ENCODE measurements at places on chromosomes 1 and 21. TPM values are rescaled to one million over a fixed set of nuclear protein-coding genes. Genes with fewer than 3 reads are reported as not detected.

The BSND gene
- not detected for polyA plus RNA-seq

The VHLL gene
- polyA plus RNA-seq, result not detected

The C1orf105 gene
- 1.8 TPM for polyA plus RNA-seq

The NDUFS2 gene
- 189 TPM for polyA plus RNA-seq

The FOXD3 gene
- 0.03 TPM for polyA plus RNA-seq

The TSPAN1 gene
- polyA plus RNA-seq, result 0.65 TPM

The XCL2 gene
- not detected for polyA plus RNA-seq

The CAMTA1 gene
- polyA plus RNA-seq, result 191 TPM

The MEGF6 gene
- polyA plus RNA-seq, result 2.0 TPM

The HIVEP3 gene
- 4.1 TPM for polyA plus RNA-seq

The CD247 gene
- 0.42 TPM for polyA plus RNA-seq

The ANGPTL3 gene
- not detected for polyA plus RNA-seq

The SPATC1L gene
- polyA plus RNA-seq, result 11.0 TPM

DNA sequence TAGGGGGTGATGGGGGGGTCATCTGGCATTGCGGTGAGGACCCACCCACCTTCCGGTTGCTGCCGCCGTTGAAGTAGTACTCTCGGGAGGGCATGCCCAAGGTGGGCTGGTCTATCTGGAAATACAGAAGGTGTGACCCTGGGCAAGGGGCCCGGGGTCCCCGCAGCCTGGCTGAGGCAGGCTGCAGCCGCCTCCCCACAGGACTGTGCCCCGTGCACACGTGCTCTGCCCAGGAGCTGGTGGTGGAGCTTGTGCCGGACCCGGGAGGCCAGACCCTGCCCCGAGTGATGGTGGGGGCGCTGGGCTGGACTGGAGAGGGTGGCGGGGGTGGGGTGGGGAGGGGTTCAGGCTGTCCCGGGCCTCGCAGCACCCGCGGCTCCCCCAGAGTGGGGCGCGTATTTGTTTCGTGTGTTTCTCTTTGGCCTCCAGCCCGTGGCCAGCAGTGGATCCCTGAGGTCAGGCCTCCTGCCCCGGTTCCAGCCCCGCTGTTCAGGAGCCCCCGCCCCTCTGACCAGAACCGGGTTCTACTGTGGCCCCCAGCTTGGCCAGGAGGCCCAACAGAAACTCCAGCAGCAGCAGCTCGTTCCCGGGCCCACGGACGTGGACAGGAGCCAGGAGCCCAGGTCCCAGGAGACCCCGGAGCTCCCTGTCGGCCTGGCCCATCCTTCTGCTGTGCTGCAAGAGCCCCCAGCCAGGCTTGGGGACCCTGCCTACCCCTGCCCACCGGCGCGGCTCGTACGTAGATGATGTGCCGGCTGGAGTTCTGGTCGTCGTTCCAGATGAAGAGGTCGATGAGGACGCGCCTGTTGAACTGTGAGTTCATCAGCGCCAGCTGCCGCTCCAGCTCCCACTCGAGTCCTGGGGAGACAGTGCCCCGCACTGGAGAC is 19.2 kb downstream of the PRXL2B start:
- no peak for DNase-seq

DNA sequence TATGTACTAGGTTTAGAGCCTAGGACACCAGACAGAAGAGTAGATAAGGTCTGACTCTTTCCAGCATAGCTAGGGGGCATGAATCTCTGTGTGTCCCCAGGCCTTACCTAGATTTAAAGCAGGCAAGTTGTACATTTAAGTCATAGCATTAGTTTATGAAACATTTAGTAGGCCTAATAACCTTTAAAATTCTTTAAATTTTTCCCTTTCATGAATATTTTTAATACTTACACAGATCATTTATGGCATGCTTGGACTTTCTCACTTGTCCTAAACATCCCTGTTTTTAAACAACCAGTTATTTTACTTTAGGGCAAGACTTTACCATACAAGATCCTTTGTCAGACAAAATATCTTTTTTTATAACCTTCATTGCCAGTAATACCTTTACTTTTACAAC is 258.4 kb upstream of the ZRANB2 start:
- DNase-seq, result no peak

- DNase-seq, result peak; percentile 51
Measured at GRCh38 chr1:228176461-228177182, 11.0 kb downstream of the IBA57 start.

GRCh38 chr1:37629008-37629407 is 5.7 kb downstream of the RSPO1 start:
- DNase-seq, result no peak

- no peak for DNase-seq
Measured at GRCh38 chr1:36673202-36673601, 190.5 kb upstream of the CSF3R start.

- no peak for DNase-seq
Measured at GRCh38 chr1:117093870-117094621, 27.5 kb downstream of the TRIM45 start.

DNA sequence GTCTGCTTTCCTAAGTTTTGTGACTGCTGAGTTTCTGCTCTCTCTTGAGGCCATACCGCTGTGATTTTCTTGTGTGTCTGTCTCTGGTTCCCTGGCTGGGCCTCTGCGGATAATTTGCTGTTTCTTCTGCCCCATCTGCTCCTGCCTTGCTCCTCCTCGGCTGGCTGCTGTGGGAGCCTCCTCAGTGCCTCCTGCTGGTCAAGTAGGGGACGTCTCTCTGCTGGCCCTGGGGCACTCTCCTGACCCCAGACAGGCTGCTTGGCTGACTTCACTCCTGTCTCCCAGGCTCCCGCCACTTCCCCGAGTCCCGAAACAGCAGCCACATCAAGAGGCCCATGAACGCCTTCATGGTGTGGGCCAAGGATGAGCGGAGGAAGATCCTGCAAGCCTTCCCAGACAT is 28.5 kb downstream of the ETNK2 start:
- no peak for DNase-seq

DNA sequence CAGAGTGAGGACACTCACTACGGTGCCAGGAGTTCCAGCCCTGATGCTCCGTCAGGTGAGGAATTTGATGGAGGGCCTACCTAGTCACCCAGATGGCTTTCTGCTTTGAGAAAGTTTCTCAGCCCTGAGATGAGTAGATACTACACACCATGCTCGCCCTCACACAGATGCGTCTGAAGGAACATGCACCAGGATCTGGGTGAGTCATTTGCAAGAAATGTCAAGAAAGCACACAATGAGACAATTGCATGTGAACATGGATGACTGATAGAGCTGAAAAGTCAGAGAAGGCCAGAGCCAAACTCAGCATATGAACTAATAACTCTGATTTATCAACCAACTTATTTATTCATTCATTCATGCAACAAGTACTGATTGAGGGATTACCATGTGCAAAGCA is 483.9 kb downstream of the OMA1 start:
- no peak for DNase-seq

- DNase-seq, result no peak
Measured at GRCh38 chr1:220692436-220693228, 2.5 kb downstream of the C1orf115 start.

DNA sequence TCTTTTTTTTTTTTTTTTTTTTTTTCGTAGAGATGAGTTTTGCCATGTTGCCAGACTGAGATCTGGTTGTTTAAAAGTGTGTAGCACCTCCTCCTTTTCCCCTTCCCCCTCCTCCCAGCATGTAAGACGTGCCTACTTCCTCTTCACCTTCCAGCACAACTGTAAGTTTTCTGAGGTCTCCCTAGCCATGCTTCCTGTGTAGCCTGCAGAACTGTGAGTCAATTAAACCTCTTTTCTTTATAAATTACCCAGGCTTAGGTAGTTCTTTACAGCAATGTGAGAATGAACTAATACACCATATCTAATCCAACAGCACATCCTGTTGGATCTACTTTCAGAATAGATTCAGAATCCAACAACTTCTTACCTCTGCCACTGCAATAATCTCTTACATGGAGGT is 111.1 kb downstream of the CLIC6 start:
- no peak for DNase-seq

DNA sequence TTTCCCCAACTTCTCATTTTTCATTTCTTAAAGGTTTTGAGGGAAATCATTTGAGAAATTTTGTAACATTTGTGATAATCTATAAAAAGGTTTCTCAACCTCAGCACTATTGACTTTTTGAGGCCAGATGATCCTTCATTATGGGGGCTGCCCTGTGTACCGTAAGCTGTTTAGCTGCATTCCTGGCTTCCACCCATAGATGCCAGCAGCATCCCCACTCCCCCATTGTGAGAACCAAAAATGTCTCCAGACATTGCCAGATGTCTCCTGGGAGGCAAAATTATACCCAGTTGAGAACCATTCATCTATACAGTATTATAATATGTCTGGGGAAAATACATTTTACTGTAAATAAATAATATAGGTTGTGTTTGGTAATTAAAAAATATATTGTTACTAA is 146.0 kb downstream of the PBX1 start:
- DNase-seq, result no peak

DNA sequence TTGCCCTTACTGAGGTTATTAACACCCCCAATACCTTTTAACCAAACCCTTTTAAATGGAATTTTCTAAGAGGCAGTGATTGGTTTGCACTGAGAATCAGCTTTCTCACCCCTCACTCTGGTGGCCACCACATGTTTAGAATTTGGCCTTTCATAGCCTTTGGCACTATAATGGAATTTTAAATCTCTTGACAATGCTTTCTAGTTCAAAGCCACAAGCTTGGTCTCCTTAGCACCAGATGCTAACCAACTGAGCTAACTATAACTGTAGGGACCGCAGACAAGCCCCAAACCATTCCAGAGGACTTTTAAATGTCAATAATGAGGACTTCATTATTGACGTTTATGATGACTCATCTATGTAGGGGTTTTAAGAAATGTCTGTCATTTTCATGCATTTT is 238.7 kb upstream of the SNX7 start:
- DNase-seq, result no peak

- DNase-seq, result no peak
Measured at GRCh38 chr1:239731082-239731748, 344.8 kb downstream of the CHRM3 start.

GRCh38 chr21:32653326-32653901 is 41.2 kb upstream of the CFAP298 start:
- DNase-seq, result no peak

DNA sequence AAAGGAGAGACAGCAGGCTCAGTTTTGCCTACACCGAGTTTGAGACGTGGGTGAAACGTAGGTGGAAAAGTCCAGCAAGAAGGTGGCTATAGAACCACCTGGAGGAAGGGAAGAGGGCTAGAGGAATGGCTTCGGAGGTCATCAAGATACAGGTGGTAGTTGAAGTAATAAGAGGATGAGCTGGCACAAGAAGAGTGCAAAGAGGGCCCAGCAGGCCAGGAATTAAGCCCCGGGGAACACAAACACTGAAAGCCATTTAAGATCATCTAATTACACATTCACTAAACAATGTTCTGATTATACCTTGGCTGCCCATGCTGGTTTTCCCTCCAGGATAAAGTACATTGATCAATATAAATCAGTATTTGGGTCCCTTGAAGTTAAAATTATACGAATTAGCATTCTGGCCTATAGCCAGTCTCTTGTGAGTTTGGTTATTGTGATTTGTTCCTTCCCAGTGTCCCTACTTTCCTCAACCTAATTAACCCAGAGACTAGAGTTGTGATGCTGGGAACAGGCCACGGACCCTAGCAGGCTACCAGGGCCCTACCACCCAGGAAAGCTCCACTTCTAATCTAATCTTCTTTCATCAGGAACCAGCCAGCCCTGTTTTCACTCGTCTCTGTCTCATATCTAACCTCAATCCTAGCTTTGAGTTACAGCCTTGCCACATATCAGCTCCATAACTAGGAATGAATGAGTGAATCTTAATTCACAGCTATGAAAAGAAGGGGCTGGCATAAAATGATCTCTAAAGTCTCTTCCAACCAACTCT is 26.4 kb upstream of the PPP1R15B start:
- no peak for DNase-seq

- no peak for DNase-seq
Measured at GRCh38 chr1:6948416-6948815, 163.2 kb downstream of the CAMTA1 start.

DNA sequence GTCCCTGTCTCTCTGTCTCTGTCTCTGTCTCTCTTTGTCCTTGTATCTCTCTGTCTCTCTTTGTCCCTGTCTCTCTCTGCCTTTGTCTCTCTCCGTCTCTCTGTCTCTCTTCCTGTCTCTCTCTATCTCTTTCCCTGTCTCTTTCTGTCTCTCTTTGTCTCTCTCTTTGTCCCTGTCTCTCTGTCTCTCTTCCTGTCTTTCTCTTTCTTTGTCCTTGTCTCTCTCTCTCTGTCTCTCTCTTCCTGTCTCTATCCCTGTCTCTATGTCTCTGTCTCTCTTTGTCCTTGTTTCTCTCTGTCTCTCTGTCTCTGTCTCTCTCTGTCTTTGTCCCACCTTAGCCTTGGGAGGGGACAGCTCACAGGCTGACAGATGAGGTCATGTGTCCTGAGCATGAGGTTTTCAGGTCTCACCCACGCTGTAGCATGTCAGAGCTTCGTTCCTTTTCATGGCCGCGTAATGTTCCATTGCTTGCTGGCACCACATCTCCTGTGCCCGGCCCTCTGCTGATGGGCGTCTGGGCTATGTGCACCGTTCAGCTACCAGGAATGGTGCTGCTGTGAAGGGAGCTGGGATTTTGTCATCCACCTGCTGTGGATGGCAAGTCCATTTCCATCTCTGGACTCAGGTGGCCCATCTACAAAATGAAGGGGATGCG is 27.6 kb downstream of the TP73 start:
- peak; percentile 40 for DNase-seq

- no peak for DNase-seq
Measured at GRCh38 chr1:37071829-37072228, 37.5 kb upstream of the GRIK3 start.

DNA sequence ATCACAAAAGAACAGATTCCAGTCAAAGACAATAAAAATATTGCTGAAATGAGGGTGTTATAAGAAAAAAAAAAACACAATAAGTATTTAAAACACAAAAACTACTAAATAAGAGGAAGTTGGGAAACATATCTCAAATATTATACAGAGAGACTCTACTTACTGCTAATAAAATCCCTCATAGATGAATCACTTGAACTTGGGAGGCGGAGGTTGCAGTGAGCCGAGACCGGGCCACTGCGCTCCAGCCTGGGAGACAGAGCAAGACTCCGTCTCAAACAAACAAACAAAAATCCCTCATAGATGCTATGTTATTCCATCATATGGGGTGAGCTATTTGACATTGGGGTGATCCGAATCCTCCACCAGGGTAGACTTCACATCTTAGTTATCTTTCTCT is 48.0 kb upstream of the ZNF281 start:
- DNase-seq, result no peak

DNA sequence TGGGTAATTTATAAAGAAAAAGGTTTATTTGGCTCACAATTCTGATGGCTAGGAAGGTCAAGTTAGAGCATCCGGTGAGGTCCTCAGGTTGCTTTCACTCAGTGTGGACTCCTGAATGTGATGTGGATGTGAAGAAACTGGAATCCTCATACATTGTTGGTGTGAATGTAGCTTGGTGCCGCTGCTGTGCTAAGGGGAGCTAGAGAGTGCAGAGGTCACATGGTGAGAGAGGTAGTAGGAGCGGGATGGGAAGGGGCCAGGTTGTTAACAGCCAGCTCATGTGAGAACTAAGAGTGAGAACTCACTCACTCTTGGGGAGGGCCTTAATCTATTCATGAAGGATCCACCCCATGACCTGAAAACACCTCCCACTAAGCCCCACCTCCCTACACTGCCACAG is 21.8 kb downstream of the ITSN1 start:
- no peak for DNase-seq

- DNase-seq, result no peak
Measured at GRCh38 chr1:30384286-30385245, 338.8 kb downstream of the MATN1 start.
